ENCODE measurements at places on chromosomes 11 and 22.
A peak's percentile ranks its signal among the peaks of the same experiment; 100 is the strongest.

DNA sequence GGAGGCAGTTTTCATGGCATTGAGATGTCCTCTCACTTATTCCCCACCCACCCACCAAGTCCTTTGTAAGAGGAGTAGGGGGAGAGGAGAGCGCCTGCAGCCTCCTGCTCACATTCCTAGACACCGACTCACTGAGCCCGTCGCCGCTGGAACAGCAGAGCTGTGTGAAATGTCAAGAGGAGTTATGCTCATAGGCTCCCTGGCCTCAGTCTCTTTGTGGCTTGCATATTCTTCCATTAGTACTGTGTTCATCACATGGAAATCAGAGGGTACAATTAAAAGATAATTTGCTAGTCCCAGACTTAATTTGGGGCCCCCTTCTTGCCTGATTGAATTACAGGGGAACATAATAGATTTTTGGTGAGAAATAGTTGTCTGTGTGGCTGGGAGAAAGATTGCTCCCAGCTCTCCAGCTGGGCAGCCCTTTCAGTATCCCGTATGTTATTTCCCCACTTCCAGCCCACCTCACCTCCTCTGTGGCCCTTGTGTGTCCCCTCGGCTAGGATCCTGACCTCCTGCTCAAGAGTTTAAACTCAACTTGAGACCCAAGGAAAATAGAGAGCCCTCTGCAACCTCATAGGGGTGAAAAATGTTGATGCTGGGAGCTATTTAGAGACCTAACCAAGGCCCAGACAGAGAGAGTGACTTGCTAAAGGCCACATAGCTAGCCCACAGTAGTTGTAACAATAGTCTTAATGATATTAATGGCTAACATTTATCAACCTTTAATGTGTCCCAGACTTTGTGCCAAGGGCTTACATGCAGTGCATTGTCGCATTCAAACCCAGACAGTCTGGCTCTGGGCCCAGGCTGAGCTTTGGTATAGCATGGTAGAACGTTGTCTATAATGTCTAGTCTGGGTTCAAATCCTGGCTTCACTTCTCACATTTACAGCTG lies 32.2 kb downstream of the LIMK2 start:
- no peak for DNase-seq

DNA sequence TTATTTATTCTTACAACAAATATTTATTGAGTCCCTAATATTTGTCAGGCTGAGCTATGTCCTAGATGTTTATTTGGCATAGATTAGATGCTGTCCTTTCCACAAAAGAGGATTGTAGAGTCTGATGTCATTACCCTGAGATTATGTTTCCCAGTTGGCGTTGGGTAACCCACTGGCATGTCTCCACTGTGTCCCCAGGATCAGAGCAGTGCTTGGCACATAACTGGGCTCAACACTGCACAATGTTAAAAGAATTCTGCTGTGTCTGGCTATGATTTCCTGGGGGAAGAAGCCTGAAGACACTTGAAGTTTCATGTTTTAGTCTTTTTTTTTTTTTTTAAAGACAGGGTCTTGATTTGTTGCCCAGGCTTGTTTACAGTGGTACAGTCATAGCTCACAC lies 4.0 kb downstream of the RCN1 start:
- no peak for DNase-seq

- no peak for DNase-seq
Observed at GRCh38 chr11:44046182-44046581, 1.6 kb upstream of the ACCSL start.

DNA sequence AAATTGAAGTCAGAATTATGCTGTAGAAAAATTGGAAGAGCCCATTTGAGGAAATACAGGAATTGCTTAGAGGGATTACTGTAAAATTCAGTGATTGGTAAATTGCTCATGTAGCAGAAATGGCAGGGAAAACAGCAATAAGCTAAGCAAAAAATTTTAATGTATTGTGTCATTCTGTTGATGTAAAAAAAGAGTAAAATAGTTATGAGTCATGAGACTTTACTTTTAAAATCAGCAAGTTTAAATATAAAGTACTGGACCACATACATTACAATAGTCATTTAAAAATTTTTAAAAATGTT lies 10.4 kb downstream of the PDHX start:
- no peak for DNase-seq

DNA sequence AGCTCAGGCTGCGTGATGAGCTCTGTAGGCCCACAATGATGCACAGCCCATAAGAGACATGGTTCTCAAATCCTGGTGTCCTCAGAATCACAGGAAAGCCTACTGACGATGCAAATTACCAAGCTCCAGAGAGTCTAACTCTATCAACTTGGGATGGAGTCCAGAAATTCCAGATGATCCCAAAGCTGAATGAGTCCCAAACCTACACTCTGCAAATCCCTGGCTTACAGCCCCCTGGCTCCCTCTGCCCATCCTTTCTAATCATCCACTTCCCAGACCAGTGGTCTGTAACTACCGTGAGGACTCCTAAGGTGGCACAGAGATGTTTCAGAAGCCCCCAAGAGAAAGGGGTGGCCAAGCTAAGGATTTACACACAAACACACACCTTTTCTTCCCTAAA lies 13.5 kb downstream of the ARFGAP2 start:
- no peak for DNase-seq

DNA sequence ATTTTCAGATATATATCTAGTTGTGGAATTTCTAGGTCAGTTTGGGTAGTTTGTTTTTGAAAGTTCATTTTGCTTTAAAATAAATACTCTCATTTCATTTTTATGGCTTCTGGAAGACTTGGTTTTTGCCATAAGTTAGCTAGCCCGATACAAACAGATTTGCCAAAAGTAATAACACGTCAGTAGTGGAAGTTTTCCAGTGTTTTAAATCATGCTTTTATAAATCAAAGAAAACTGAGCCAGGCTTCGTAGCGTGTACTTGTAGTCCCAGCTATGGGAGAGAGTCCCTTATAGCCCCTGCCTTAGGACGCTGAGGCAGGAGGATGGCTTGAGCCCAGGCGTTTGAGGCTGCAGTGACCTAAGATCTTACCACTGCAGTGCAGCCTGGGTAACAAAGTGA lies 21.7 kb upstream of the MICALL1 start:
- DNase-seq: no peak

DNA sequence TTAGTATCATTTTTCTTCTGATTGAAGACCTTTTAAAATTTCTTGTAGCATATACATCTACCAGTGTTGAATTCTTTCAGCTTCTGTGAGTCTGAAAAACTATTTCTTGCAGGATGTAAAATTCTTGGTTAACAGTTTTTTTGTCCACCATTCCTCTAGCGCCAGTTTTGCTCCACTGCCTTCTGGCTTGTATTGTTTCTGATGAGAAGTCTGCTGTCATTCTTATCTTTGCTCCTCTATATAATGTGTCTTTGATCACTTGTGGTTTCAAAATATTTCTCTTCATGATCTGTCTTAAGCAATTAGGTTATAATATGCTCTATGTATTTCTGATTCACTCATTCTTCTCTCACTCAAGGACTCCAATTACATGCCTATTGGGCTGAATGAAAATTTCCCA lies 152.3 kb downstream of the INSC start:
- no peak for DNase-seq

GRCh38 chr11:40273192-40273732 lies 1186.2 kb downstream of the LRRC4C start:
- DNase-seq: no peak

DNA sequence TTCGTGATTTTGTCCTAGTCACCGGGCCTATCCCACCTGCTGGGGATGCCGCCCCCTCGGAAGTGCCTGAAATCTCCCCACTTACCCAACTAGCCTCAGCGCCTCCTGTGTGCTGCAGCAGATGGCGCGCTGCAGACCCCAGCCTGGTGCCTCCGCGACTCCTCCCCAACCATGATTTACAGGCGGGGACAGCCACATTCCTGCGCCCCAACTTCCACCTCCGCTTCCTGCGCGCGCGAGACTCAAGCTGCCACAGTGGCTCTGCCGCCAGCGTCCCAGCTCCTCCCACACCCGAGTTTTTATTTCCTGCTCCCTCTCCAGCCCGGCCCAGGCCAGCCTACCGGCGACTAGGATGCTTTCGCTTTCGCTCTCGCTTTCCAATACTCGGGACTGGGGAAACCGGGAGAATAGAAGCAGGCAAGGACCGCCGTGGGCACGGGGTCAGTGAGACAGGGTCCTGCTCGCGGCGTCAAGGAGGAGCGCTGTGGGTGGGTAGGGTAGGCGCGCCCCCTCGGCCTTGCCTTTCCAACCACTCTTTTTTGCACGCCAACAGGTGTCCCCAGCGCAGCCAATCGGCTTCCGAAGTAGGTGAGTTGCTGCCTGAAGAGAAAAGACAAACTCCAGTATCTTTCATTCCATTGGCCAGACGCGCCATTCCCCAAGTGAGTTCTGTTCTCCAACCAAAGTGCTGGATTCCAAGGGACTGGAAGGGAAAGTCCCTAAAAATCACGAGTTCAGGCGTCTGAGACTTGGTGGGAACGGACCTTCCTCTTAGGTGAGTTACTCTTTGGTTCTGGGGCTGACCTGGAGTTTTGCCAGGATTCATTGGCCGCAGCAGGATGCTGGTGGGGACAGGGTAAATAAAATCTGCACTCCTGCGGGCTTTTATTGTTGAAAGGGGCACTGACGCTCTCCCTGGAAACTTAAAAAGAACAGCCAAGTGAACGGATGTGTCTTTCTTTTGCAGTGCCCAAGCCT lies at the start of gene FAM111A:
TSS of gene FAM111A (plus strand) at position 327 of the 978 bp plus-strand sequence. CDS start 6,017 bp downstream, outside the sequence.
- DNase-seq: peak; percentile 96

GRCh38 chr11:128690665-128691101 lies 3.2 kb upstream of the FLI1 start:
- DNase-seq: no peak

GRCh38 chr11:82750643-82751139 lies 17.0 kb upstream of the FAM181B start:
- peak; percentile 60 for DNase-seq

GRCh38 chr11:45927332-45927683 lies 4.9 kb downstream of the LARGE2 start:
- DNase-seq: no peak

DNA sequence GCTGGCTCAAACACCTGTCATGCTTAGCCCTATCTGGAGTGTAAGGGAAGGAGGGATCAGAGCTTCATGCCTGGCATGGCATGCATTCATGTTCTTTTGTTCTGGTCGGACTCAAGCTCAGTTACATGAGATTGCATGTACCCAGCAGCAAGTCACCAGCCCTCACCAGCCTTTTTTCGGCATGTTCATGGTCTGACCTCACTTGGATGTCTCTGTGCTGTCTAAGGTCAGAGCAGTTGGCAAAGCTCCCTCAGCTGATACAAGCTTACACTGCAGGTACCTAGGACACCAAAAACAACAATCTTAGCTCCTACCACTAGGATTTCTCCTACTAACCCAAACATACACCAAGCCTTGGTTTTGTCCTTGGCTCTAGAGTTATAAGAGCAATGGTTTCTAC lies 152.6 kb downstream of the BARX2 start:
- DNase-seq: no peak

DNA sequence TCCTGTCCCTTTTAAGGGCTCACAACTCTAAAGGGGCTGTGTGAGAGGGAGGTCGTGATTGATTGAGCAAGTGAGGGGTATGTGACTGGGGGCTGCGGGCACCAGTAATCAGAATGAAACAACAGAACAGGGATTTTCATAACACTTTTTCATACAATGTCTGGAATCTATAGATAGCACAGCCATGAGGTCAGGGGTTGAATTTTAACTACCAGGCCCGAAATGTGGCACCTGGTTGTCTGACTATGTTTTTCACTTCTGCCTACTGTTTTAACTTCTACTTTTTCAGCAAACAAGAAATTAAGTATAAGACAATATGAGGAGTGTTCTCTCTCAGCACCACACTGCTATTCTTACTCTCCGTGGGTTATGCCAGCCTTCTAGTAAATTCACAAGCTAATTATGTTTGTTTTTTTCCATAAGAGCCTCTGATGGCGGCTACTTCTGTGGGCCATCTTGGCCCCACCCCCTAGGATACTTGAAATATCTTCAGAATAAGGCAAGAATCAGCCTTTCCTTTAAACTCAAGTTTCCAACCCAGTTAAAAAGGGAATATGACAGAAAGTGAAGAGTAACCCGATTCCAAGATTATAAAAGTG lies 552.8 kb upstream of the CHORDC1 start:
- no peak for DNase-seq

- DNase-seq: no peak
Observed at GRCh38 chr11:27868709-27869108, 168.5 kb upstream of the BDNF start.
